ENCODE measurements at places on chromosomes 7 and 10.

GRCh38 chr10:32253821-32254220 is 93.1 kb downstream of the EPC1 start:
- DNase-seq: no peak

GRCh38 chr10:123496996-123497660 is 169.0 kb upstream of the GPR26 start:
- no peak for DNase-seq

DNA sequence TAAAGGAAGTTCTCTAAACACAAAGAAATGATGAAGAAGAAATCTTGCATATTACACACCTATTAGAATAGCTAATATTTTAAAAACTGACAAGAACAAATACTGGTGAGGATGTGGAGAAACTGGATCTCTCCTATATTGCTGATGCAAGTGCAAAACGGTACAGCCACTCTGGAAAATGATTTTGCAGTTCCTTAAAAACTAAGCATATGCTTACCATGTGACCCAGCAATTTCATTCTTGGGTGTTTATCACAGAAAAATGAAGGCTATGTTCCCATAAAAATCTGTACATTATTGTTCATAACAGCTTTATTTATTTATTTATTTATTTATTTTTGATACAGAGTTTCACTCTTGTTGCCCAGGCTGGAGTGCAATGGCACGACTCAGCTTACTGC is 14.9 kb upstream of the PLEKHA1 start:
- no peak for DNase-seq

- DNase-seq: no peak
Measured at GRCh38 chr7:101205901-101206664, 5.2 kb upstream of the MOGAT3 start.

GRCh38 chr7:132154248-132154647 is 422.0 kb downstream of the PLXNA4 start:
- DNase-seq: no peak

DNA sequence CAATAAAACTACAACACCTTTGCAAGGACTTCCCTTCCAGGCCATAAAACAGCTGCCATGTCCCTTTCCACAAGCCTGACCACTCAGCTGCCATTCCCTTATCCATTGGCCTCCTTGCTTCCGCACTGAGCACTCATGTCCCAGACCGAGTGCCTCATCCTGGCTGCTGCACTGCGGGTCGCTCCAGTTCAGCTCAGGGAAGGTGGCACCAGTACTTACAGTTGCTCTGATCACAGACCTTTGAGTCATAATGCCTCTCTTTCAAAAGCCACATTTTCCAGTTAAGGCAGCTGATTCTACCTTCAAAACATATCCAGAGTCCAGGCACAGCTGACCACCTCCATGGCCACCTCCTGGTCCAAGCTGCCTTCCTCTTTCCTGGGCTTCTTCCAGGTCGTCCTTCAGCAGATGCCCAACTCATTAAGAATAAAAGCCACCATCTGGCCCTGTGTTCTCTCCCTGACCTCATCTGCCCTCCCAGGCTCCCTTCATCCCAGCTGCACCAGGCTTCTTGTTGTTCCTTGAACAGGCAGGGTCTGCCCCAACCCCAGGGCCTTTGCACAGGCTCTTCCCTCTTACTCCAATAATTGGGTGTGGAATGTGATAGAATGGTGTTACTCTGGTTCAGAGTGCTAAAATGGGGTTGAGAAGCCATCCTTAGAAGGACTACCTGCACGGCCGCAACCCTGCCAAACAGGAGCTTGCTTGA is 64.5 kb downstream of the RAMP3 start:
- no peak for DNase-seq

DNA sequence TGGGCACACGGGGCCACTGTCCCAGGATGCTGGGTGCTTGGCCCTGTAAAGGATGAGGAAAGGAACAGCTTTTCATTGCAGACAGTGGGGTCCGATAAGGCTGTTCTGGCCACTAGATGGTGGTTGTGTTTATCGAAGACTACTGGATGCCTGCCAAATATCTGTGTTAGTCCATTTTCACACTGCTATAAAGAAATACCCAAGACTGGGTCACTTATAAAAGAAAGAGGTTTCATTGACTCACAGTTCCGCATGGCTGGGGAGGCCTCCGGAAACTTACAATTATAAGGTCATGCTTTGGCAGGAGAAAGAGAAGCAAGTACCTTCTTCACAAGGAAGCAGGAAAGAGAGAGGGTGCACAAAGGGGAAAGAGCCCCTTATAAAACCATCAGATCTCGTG is 32.2 kb upstream of the GARS1 start:
- DNase-seq: no peak

DNA sequence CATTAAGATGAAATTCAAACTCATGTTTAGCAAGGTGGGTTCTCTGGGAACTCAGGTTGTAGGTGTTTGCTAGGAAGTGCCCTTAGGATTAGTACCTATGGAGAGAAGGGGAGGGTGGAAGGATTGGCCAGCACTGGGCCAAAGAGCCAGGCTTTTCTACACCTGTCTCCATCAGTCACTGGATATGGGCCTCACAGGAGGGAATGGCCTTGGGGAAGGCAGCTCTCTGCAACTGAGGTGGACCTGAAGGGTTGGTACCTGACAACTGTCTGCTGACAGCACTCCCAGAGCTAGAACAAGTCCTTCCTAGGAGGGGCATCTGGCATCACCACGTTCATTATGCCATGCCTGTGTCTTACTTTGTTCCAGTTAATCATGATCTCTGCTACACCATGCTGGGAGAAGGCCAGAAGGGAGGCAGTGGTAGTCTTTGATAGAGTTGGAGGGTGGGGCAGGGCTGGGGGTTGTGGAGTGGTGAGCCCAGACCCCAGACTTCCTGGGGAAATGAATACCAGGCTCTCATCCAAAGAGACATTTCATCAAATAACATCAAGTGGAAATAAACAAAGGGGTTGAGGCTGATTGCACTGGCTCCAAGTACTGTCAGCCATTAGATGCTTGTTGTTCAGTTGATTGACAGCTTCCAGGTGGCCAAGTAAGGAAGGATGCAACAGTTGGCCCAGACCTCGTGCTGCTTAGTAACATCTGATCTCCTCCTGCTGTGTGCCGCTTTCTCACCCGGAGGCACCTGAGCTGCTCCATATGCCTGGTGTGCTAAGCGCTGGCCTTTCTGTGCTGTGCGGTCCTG is 70.6 kb upstream of the PIK3CG start:
- DNase-seq: no peak

DNA sequence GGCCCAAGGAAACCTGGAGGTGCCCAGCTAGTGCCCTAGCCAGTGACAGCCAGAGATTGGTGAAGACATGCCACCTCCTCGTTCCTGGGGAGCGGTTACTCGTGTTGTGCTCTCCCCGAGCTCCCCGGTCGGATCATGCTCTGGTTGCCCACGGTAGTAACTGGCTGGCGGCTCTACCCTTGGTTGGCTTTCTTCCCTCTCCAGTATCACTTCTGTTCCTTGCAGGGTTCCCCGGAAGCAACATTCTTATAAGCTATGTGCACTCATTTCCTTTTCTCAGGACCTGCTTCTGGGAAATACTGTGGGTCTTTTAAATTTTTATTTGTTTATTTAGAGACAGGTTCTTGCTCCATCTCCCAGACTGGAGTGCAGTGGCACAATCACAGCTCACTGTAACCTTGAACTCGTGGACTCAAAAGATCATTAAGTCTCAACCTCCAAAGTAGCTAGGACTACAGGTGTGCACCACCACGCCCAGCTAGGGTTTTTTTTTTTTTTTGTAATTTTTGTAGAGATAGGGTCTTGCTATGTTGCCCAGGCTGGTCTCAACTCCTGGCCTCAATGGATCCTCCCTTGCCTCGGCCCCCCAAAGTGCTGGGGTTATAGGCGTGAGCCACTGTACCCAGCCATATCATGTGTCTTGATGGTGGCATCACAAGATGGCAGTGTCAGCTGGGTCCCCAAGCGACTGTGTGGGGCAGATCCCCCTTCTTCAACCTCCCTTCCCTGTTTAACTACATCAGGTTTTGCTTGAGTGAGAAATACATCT is 6.9 kb upstream of the CALHM1 start:
- no peak for DNase-seq

DNA sequence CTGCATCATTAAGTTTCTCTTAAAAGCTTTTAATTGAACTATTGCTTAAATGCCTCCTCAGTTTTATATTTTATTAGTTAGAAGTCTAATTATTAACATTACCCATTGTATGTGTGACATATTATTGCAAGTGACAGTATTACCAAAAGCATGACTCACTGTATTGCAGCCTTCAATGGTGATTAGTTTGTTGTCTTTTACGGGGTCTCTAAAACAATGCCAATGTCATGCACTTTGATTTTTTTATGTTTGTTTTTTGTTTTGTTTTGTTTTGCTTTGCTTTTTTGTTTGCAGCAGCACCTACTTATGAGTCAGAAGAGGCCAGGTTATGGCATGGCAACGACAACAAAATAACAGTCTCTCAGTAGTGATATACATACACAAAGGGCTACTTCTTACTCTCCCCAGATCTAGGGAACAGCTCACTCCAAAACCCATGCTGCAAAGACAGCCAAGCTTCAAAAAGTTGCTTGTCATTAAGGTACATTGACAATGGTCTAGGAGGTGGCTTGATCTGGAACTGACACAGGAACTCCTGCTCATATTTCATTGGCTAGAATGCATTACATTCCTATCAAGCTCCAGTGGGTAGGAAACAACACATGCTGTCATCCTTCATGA is 293.7 kb upstream of the POM121L12 start:
- DNase-seq: no peak

- DNase-seq: no peak
Measured at GRCh38 chr10:92076722-92077121, 153.2 kb downstream of the BTAF1 start.

DNA sequence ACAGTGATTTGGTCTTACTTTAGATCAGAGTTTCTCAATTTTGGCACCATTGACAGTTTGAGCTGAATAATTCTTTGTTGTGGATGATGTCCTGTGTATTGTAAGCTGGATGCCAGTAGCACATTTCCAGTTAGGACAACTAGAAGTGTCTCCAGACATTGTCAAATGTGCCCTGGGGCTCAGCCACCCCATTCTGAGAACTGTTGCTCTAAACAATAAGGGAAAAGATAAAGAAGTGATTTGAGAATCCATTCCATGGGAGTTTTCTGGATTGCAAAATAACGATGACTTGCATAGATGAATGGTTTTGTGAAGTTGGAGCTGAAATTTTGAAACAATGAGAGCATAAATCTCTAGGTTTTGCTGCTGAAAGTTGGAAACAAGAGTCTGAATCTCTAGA is 44.6 kb downstream of the NUP205 start:
- DNase-seq: no peak

DNA sequence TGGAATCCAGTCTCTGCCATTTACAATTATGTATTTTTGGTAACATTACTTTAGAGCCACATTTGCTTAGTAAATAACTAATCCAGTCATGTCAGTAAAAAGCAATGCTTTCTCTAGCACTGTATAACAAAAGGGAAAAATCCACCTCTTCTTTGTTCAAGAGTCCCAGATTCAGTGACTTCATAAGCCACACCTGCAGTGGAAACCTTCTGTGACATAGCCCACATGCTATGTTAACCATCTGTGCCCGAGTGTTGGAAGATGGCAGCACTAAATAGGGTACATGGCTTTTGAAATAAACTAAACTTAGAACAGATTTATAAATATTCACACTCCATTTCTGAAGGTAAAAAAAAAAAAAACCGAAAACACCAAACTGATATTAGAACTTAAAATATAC is 83.0 kb downstream of the CTTNBP2 start:
- DNase-seq: no peak

DNA sequence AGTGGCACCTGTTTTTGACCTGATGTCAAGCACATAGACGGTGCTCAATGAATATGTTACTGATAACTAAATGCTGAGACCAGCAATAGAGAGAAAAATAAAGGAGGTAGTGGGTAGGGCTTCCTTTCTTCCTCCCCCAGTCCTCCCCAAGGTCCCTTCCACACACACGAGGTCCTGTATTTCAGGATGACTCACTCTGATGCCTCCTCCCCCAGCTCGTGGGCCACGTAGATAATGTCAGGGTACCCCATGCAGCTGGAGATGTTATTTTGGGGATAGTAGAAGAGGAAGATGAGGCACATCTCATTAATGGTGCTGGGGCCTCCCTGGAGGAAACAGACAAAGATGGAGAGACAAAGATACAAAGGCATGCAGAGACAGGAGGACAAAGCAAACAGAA is 17.3 kb downstream of the PRSS58 start:
- DNase-seq: no peak

- DNase-seq: no peak
Measured at GRCh38 chr7:78634093-78634492, 819.4 kb downstream of the MAGI2 start.

DNA sequence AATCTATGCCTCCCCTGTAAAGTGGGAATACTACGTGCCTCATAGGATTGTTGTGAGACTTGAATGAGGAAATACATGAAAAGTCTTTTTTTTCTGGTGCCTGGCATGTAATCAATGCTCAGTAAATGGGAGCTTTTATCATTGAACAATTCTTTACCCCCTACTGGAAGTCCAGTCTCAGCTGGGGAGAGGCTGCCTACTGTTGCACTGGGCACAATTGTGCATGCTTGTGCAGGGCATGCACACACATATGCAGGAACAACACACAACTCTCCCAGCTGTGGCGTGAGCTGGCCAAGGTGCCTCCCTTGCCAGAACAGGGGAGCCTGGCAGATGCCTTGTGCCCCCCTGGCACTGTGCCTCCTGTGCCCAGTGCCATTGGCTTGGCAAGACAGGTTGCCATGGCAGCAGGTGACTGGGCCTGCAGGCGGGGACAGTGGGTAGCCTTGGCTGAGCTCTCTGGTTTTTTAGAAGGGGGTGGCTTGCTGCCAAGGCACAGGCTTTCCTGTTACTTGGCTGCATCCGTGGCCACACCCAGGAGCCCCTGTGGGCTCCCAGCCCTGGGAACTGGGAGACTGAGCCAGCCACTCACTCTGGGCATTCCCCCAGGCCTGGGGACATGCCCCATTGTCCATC is 16.1 kb upstream of the PALD1 start:
- DNase-seq: no peak

DNA sequence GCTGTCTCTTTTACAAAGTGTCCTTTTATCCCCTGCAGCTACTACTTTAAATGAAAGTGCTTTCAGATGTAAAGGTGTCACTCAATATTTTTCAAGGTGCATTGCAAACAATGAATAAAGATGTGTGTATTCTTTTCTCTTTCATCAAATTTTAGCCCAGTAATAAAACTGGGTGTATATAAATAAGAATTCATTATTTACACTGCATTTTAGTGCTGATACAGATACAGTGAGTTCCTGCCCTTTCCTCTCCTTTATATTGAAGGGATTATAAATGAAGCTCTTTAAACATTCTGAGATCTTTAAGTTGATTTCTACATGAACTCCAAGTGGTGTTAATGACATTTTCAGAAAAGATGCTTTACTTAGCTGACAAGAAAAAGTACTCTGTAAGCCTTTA is 517.5 kb downstream of the PHTF2 start:
- DNase-seq: no peak

- DNase-seq: no peak
Measured at GRCh38 chr10:70362328-70362727, 20.1 kb downstream of the LRRC20 start.

- DNase-seq: no peak
Measured at GRCh38 chr10:117533507-117534281, 8.9 kb upstream of the EMX2 start.

GRCh38 chr10:1361411-1362105 is 305.4 kb downstream of the WDR37 start:
- no peak for DNase-seq

- no peak for DNase-seq
Measured at GRCh38 chr7:81449105-81449504, 320.7 kb downstream of the HGF start.

GRCh38 chr10:63217120-63217605 is 84.0 kb downstream of the NRBF2 start:
- DNase-seq: no peak

Measured in T follicular helper cell (primary cell).